COR-L47 (cell line): ENCODE measurements at places on chromosomes 2 and 18.

DNA sequence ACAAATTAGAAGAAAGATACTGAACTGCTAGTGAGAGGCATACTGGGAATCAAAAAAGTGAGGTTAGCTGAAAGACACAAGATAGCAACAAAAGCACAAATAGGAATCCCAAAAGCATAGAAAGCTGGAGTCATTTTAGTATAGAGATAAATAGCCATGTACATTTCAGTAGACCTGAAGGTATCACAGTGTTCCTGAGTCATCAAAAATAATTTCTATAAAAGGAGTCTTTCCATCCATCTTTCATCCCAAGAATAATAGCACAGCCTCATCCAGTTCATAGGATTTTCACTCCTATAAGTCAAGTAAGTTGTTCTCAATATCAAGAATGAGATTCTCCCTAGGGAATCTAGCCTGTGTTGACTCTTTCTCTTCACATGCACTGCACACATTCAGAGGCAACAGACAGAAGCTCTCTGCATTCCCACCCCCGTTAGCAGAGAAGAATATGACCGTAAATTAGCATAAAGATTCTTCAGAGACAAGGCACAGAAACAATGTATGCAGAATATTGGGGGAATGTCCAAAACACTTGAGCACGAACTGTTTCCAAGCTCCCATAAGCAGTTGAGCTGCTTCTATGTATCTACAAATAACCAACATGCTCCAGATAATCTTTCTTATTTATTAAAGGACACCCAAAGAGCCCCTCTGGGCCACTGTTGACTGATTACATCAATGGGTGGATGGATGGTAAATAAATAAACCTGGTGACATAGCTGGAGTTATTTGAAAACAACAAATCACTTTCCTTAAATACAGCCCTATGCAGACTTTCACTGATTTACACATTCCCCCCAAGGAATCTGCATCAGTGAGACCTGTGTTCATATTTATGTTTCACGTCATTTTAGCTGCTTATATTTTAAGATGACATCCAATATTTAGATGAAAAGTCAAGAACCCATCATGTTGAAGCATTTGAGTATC lies 174.5 kb upstream of the PKDCC start:
- no peak for DNase-seq

DNA sequence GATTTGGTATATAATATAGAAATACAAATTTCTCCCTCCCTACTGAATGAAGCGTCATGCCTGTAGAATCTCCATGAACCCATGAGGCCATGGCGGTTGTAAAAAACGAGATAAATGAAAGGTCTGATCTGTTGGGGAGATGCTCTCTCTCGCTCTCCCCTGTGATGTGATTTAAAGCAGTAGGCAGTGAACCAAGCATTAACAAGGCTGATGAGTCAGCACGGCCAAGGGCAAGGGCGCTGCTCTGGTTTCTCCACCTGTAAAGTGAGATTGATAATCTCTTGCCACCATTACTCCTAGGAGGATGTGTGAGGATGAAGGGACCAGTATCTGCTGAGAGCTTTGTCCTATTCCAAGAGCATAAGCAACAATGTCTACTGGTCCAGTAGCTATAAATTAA lies 553.3 kb downstream of the CMPK2 start:
- DNase-seq = no peak

DNA sequence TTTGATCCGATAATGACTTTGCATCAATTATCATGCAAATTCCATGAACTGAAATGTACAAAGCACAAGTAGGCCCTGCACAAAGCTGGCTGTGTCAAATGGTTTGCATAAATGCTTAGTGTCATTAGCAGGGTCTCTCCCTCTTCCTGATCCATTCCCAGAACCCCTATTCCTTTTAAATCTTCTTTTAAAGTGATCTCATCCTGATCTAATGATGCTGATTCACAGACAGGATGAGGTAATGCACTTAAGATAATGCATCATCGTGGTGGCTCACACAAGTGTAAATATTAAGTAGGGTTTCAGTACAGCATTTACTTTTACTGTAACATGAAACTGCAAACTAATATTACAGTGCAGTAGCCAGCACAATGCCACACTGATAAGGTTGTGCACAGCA lies 304.8 kb upstream of the SOX11 start:
- no peak for DNase-seq

DNA sequence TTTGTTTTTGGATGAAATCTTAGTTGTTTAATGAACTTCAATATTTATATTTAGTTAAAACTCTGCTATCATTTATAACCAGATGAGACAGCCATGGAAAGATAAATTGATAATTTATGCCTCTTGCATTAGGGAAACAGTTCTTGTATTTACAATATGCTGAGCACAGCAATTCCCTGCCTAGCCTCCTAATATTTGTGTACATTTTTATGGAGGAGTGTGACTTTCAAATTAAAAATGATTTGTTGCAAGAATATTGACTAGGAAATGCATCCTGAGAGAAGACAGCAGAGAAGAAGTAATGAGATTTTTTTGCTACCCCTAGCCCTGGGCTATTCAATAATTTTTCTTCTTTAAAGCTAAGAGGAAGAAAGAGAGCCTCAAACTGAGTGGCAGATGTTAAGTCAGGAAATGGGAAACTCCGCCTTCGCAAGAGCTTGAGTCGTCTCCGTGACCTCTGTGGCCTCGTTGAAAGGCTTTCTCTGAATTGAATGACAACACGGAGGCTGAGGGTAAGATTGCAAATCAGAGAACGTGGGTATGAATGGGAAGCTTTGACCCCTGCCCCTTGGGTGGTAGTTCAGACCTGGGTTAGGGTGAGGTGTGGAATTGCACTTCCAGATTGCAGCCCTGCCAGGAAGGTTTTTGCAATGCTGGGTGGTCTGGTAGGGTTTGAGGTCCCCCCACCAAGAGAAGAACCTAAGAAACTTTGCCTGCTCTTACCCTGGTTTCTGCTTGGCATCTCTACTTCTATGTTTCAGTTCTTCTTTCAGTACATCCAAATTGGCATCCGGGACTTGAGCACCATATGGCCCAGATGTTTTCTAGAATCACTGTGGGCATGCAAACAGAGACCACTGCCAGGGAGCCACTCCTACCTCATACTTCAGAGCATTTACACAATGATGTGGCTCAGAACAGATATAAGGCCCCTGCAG lies 210.3 kb upstream of the RBMS1 start:
- no peak for DNase-seq

GRCh38 chr2:31217465-31218200 lies at the start of gene CAPN14:
Gene CAPN14 (minus strand): TSS chr2:31217515. CDS start chr2:31205447, 12,068 bp downstream.
- DNase-seq = no peak

GRCh38 chr2:44245083-44245861 lies 30.0 kb upstream of the SLC3A1 start:
- peak; percentile 33 for DNase-seq

DNA sequence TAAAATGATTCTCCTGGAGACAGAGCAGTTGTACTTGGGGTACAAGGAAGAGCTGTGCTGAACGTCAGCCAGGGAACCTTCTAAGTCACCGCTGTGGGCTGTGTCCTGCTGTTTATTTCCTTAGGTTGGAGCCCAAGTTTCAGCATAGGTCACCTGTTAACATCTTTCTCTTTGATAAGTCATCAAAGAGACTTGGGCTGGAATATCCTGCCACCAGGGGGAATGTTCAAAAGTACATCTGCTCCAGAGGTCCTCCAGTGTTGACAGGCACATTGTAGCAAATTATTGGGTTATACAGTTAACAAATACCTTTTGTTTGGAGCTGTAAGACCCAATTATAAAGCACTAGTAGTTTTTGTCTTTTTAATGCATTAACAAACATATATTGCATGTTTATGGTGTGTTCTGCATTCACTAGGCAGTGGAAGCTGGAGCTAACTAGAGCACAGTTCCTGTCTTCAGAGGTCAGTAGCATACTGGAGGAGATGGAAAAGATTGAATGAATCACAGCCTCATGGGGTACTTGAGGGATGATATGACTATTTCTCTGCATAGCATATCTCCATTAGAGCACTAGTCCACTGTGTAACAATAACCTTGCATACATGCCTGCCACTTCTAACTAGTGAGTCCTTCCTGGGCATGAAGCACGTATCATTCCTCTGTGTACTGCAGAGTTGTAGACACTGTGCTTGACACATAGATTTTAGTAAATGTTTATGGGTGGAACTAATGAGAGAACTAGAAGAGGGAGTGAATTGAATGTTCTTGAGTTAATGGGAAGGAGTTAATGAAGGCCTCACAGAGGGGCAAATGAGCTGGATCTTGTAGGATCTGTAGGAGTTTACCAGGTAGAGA lies 182.1 kb downstream of the AGAP1 start:
- peak; percentile 19 for DNase-seq

- DNase-seq = no peak
Observed at GRCh38 chr2:218398437-218399390, 954 bp upstream of the CTDSP1 start.

DNA sequence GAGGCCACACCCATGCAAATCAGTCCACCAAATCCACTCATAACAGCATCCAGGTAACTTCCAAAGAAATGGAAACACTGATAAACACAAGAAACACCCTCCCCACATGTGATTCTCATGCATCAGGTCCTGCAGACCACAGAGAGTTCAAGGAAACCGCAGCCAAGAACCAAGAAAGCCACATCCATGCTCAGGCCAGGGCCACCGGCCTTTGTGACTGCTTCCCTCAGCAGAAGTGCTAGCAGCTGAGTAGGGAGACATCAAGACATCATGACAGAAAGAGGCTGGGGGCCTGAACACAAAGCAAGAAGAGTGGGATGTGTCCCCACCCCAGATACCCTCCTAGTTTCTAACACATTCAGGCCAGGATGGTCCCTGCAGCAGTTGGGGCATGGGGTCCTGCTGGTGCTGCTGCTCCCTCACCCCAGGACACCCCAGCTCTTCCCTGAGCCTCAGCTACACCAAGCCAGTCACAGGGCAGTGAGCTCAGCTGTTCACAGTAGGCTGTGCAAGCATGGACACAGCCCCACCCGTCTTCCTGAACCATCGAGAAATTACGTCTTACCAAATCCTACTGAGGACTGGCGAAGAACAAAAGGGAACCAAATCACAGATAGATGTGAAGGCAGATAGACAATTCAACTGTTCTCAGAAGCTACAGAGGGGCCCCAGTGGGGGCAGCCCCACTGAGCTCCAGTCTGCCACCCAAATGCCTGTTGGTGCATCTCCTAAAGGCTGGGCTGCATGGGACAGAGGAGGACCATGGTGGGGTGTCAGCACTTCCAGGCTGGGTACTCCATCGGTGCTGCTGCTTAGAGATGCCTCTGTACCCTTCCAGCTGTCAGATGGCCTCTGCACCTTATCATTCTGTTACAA lies 60.9 kb downstream of the HDAC4 start:
- no peak for DNase-seq

- no peak for DNase-seq
Observed at GRCh38 chr18:51193621-51194287, 3.7 kb downstream of the MEX3C start.

DNA sequence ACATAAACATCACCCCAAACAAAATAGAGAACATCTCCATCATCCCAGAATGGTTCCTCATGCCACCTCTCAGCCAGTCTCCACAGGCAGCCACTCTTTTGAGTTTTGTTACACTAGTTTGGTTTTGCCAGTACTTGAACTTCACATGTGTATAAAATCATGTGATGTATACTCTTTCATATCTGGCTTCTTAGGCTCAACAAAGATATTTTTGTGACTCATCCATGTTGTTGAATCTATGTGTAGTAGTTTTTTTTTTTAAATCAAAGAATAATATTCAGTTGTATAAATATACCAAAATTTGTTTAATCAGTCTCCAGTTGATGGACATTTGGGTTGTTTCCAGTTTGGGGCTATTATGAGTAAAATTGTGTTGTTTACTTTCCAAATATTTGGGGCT lies 75.9 kb downstream of the PMS1 start:
- no peak for DNase-seq

GRCh38 chr2:94872088-94872618 lies 923 bp downstream of the TEKT4 start:
- DNase-seq = no peak

GRCh38 chr2:228446734-228447133 lies 265.2 kb upstream of the SPHKAP start:
- DNase-seq = peak; percentile 52

GRCh38 chr2:68248361-68248760 lies 4.0 kb downstream of the PPP3R1 start:
- DNase-seq = no peak

DNA sequence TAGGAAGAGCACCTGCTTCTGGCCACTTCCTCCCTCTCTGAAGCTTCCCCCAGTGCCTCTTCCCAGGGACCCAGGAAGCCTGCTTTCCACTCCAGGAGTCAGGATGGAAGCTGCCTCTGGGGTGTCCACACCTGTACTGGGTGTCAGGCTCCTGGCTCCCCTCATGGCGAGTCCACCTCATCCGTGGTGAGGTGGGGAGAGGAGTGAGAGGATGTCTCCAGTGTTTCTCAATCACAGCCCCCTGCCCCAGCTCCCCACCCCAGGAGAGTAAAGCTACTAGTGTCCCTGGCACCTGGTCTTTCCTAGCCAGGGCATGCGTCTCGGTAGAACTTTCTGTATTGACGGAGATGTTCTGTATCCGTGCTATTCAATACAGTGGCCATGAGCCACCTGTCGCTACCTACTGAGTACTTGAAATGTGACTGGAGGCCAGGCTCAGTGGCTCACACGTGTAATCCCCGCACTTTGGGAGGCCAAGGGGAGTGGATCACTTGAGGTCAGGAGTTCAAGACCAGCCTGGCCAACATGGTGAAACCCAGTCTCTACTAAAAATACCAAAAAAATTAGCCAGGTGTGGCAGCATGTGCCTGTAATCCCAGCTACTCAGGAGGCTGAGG lies 171.2 kb upstream of the HAAO start:
- no peak for DNase-seq

DNA sequence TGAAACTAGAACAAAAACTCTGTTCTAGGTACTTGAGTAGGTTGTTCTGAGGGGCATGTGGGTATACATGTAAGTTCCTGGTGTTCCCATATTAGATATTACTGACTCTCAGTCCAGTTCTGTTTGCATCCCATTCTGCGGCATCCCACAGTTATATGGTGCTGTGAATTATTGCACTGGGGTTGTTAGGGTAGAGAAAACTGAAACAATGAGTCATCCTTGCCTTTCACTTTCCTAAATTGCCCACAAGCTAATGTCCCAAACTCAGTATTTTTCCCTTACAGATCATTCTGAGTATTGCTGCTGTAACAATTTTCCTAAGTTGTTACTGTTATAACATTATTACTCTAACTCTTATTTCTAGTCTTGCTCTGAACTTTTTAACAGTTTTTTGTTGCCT lies 3.0 kb downstream of the WDR75 start:
- no peak for DNase-seq

GRCh38 chr2:156803967-156804366 lies 367.8 kb downstream of the GPD2 start:
- no peak for DNase-seq

GRCh38 chr2:170354388-170354787 lies 176.4 kb downstream of the MYO3B start:
- DNase-seq = peak; percentile 75

DNA sequence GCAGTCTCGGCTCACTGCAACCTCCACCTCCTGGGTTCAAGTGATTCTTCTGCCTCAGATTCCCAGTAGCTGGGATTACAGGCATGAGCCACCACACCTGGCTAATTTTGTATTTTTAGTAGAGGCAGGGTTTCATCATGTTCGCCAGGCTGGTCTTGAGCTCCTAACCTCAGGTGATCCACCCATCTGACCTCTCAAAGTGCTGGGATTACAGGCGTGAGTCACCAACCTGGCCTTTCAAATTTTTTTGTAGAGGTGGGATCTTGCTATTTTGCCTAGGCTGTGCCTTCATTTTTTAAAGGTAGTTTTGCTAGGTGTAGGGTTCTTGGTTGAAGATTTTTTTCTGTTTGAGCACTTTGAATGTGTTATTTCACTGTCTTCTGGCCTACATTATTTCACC lies 6.2 kb downstream of the HAUS1 start:
- DNase-seq = no peak
